ENCODE measurements at places on chromosomes 7 and 10. TPM values are rescaled to one million over a fixed set of nuclear protein-coding genes. Genes with fewer than 3 reads are reported as not detected.

Gene AGMO
- total RNA-seq, result 46.6 TPM

Gene SCIN
- 0.23 TPM for total RNA-seq

DNA sequence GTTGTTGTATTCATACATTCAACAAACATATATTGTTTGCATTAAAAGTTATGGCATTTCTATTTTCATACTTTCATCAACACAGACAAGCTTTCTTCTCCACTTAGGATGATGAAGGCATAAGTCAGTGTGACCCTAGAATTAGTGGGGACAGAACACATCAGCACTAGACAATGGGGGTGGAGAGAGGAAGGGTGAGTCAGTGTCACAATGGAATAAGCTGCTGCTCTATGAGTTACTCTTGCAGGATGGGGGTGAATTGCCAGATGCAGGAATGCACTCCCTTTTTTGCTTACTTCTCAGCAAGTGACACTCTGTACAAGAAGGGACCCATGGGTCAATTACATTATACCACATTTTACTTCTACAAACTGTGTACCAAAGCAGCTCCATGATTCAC, 74.0 kb downstream of the DGKI start:
- H3K4me1 ChIP-seq, result no peaks in the 10 kb centered on the region
- no peaks in the 10 kb centered on the region for H3K36me3 ChIP-seq
- H3K27ac ChIP-seq, result no peak overlapping the region
- H3K4me3 ChIP-seq, result no peak overlapping the region
- no peaks in the 10 kb centered on the region for H3K27me3 ChIP-seq

GRCh38 chr10:110556969-110557601, 10.4 kb upstream of the SMC3 start:
- no peak overlapping the region for H3K27ac ChIP-seq
- H3K4me3 ChIP-seq, result no peak overlapping the region
- H3K4me1 ChIP-seq, result no peaks in the 10 kb centered on the region
- no peak for DNase-seq

Gene C10orf105
- not detected for total RNA-seq

DNA sequence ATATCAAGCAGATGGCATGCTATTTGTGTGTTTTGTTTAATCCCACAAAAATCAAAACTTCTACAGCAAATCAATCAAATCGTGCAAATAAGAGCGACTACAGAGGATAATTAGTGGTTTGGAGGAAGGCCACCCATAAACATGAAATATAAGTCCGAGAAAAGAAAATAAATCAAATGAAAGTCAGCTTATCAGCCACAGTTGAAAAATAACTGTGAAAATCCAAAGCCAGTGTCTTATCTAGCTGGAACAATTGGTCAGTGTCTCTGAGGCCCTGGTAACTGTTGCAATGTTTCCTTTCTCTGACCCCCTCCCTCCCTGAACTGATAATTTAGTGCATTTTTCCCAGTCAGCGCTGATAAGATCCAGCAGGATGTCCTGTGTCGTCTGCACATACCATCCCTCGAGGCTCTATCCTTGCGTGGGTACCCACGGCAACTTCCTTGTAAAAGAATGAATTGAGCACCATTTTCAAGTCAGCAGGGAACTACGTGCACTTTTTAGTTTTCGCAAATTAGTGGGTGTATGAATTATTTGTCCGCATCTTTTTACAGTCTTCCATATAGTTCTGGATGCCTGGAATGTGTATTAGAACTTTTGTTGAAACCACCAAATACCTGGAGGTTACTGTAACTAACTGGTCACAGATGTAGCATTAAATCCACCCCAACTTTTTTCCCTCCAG, 10.8 kb upstream of the JCAD start:
- no peak overlapping the region for H3K4me3 ChIP-seq
- no peaks in the 10 kb centered on the region for H3K4me1 ChIP-seq
- H3K36me3 ChIP-seq, result no peaks in the 10 kb centered on the region
- DNase-seq, result no peak
- H3K27ac ChIP-seq, result no peak overlapping the region
- H3K27me3 ChIP-seq, result no peaks in the 10 kb centered on the region

- no peak overlapping the region for H3K4me3 ChIP-seq
- H3K36me3 ChIP-seq, result no peaks in the 10 kb centered on the region
- DNase-seq, result no peak
- H3K4me1 ChIP-seq, result no peaks in the 10 kb centered on the region
Observed at GRCh38 chr10:11326241-11326640, 285.2 kb downstream of the USP6NL start.

GRCh38 chr7:69717221-69717620, 118.9 kb downstream of the AUTS2 start:
- no peaks in the 10 kb centered on the region for H3K4me1 ChIP-seq
- DNase-seq, result no peak
- H3K27ac ChIP-seq, result no peak overlapping the region
- no peak overlapping the region for H3K4me3 ChIP-seq
- no peaks in the 10 kb centered on the region for H3K27me3 ChIP-seq

DNA sequence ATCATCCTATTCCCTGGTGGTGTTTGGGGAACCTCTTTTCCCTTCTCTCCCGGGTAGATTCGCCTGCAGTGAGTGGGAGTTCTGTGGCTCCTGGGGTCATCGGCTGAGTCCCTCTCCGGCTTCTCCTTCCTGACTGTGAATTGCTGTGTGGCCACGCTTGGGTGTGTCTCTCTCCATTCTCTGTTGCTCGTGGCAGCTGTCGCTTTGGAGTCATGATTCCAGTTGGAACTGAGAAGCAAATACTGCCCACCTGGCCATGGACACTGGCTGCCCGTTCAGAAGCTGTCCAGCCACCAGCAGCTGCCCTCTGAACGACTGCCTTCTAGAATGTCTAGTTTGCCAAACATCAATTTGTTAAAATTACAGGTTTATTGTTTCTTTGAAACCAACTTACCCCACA, 23.1 kb upstream of the PITRM1 start:
- no peaks in the 10 kb centered on the region for H3K27me3 ChIP-seq
- H3K4me3 ChIP-seq, result no peak overlapping the region
- no peaks in the 10 kb centered on the region for H3K36me3 ChIP-seq

DNA sequence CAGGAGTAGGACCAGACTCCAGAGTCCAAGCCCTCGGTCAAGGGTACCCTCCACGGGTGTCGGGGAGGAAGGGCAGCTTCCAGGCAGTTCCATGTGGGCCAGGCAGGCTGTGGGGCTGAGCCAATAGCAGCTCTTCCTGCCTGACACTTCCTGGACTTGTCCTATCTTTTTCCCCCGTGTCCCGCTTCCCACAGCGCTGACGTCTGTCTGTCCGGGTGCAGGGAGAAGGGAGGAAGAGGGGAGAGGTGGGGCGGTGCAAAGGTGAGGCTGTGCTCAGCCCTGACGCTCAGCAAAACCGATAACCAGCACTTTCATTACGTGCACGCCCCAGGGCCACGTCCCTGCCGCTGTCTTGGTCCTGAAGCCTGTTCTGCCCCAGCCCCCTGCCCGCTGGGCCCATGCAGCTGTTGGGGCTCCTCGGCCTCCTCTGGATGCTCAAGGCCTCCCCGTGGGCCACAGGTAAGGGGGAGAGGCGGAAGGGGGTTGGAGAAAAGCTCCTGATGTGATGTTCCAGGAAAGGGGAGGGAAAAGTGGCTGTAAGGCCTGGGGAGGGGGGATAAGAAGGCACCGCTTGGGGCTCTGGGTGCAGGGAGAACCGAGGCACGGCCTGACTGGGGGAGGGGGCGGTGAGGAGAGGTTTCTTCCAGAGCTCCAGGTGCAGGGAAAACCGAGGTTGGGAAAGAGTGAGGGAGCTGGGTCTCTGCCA, at the start of gene MUC3A:
MUC3A (plus strand) TSS at position 308 of the 706 bp plus-strand sequence; CDS start at position 399, 91 bp downstream.
- DNase-seq, result no peak
- H3K27me3 ChIP-seq, result no peaks in the 10 kb centered on the region
- no peaks in the 10 kb centered on the region for H3K4me1 ChIP-seq
- peak within 1 kb of the TSS; percentile 9 for H3K4me3 ChIP-seq
- H3K36me3 ChIP-seq, result no peaks in the 10 kb centered on the region

Gene RARRES2
- total RNA-seq, result 149 TPM

DNA sequence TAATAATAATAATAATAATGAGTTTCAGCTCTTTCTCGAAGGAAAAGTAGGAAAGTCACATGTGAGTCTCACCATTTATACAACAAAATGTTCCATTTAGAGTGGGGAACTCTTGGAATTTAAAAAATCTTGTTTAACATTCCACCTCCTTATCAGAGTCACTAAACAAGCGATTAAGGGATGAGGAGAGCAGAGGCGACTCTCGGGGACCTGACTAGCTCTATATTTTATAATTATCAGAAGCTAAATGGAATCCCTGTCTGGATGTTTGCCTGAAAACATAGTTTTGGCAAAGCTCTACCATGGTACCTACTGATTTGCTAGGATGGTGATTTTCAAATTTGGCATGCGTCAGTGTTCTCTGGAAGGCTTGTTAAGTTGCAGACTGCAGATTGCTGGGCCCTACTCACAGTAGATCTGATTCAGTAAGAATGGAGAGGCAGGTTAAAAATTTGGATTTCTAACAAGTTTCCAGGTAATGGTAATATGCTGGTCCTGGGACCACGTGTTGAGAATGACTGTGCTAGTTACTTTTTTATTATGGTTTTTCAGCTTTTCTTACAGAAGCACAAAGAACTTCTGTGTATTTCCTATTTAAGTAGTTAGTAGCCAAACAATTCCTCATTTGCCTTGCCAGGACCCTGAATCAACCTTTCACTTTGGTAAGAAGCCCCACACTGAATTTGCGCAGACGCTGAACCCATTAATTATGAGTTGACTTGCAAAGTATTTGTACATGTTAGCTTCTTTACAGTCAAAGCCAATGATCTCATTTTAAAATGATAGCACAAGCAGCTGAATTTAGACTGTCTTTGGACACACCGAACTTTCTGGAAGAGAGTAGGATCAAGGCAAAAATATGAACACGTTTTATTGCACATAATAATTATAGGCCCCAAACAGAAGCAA, 39.5 kb downstream of the CPED1 start:
- no peaks in the 10 kb centered on the region for H3K27me3 ChIP-seq
- H3K27ac ChIP-seq, result no peak overlapping the region
- no peak for DNase-seq
- H3K4me3 ChIP-seq, result no peak overlapping the region
- H3K4me1 ChIP-seq, result peaks cover 21% of the 10 kb centered on the region
- no peaks in the 10 kb centered on the region for H3K36me3 ChIP-seq

Gene PPP1R17
- not detected for total RNA-seq

DNA sequence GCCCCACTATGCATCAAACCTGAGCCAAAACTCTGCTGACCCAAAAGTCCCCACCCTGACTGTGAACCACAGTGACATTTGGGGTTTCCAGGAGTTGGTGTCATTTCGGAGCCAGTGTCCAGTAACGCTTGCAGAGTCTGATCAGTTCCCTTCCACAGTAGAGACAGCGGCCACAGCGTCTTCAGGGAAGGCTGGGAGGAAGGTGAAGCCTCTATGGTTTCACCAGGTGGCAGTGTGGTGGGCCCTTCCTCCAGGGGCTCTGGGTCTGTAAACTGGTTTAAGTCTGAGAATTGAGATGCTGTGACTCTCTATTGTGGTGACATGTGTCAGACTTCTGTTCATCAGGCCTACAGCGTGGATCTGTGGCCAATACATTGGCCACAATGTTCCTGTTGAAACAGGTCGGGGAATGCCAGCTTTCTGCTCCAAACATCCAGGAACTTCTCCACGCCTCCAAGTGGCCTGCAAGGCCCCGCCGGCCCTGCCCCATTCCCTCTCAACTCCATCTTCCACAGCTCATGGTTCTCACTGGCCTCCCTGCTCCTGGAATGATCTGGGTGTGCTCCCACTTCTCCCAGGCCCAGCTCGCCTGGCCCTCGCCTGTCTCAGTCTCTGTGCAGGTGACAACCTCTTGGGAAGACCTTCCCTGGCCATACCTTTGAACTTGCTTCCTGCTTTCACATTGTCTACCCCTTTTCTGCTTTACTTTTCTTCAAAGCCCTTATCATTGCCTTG, 124.5 kb upstream of the FAM20C start:
- H3K4me1 ChIP-seq, result no peaks in the 10 kb centered on the region
- no peak for DNase-seq
- no peak overlapping the region for H3K4me3 ChIP-seq
- H3K27me3 ChIP-seq, result no peaks in the 10 kb centered on the region
- no peaks in the 10 kb centered on the region for H3K36me3 ChIP-seq

Gene NPTX2
- 0.09 TPM for total RNA-seq

- H3K4me1 ChIP-seq, result no peaks in the 10 kb centered on the region
- no peaks in the 10 kb centered on the region for H3K36me3 ChIP-seq
- DNase-seq, result no peak
- H3K27ac ChIP-seq, result no peak overlapping the region
- no peak overlapping the region for H3K4me3 ChIP-seq
Observed at GRCh38 chr7:151905766-151906165, 28.9 kb upstream of the PRKAG2 start.

GRCh38 chr10:58807629-58808022, 295.0 kb downstream of the BICC1 start:
- H3K4me3 ChIP-seq, result no peak overlapping the region
- peaks cover 22% of the 10 kb centered on the region for H3K4me1 ChIP-seq
- no peaks in the 10 kb centered on the region for H3K36me3 ChIP-seq
- DNase-seq, result no peak

DNA sequence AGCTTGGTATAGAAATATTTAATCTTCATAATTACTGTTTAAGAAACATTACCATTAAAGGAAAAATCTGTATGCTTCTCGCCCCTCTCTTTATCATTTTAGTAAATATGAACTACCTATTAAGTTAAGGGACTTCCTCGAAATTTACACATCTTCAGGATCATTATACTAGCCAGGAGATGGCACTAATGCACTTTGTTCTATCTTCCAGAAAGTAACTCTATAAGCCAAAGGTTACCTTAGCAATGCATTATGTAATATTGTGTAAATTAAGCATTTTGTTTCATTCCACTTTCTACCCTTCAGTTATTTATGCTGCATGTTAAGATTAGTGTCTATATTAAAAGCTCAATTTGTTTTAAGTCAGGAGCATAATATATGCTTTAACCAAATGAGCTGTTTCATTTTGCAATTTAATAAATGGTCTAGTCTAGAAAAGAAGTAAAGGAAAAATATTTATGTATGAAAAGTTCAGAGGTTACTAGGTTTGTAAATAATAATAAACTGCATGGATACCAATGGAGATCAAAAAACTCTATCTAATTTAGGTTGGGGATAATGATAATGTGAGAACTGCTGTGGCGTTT, 128.5 kb downstream of the ANKRD7 start:
- no peaks in the 10 kb centered on the region for H3K36me3 ChIP-seq
- no peak overlapping the region for H3K4me3 ChIP-seq
- no peaks in the 10 kb centered on the region for H3K4me1 ChIP-seq
- H3K27ac ChIP-seq, result no peak overlapping the region
- no peak for DNase-seq

Gene LRRTM3
- total RNA-seq, result not detected

Gene NACAD
- total RNA-seq, result 0.08 TPM

- no peak overlapping the region for H3K27ac ChIP-seq
- H3K27me3 ChIP-seq, result no peaks in the 10 kb centered on the region
- no peak for DNase-seq
- no peaks in the 10 kb centered on the region for H3K4me1 ChIP-seq
Observed at GRCh38 chr7:158313931-158314330, 273.7 kb downstream of the PTPRN2 start.

Data from liver (tissue), 10 donors.